ENCODE measurements at places on chromosomes 16 and 17.

- DNase-seq = no peak
Measured at GRCh38 chr16:31395647-31396046, 2.5 kb downstream of the ITGAD start.

- no peak for DNase-seq
Measured at GRCh38 chr17:4786106-4786511, at the start of gene VMO1. Gene VMO1 (minus strand): TSS chr17:4786364. CDS start chr17:4786352, 12 bp downstream.

GRCh38 chr16:49552313-49552928 lies 178.8 kb downstream of the C16orf78 start:
- DNase-seq = no peak

DNA sequence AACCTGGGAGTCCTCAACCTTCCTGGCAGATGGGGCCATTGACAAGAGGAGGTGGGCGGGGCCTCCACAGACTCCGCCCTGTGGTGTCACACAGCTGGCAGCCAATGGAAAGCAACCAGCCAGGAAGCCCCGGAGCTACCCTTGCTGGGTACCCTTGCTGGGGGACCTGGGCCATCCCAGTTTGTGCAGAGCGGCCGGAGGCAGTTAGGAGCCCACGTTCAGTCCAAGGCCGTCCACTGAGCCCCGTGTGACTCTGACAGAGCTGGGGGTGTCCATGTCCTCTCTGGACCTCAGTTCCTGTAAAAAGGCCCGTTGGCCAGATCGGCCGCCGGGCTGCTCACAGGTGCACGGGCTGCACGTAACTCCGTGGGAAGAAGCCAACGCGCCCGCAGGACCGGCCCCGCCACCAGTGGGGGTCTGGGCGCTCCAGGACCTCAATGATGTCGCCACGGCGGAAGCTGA lies 17.1 kb upstream of the FAM83G start:
- no peak for DNase-seq

GRCh38 chr16:10305912-10306311 lies 79.9 kb upstream of the ATF7IP2 start:
- no peak for DNase-seq

DNA sequence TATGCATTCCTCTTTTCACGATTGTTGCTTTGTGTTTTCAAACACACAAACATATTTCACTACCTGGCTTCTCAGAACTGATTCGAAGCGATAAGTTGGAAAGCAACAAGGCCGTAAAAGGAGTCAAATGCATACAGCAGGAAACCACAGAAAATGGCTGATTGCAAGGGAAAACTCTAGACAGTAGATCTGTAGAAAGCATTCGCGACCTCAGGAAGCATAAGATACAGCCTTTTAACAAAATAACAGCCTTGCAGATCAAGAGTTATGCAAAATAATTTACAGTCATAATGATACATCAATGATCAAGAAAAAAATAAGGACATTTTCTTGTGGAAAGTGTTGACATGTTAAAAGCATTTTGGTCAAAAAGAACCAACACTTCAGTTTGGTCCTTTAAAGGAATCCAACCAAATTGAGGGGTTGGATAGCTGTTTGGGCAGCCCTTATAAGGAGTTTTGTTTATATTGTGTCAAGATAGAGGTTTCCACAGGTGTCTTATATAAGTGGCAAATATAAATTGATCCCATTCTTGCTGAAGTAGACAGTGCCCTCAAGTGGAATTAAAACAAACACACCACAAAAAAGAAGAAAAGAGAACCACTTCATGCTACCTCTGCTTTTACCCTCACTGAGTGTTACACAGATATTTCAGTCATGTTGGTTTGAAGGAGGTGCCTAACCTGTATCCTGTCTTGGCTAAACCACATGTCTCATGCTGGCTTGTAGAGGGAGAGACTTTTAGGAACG lies 5.5 kb downstream of the CYLD start:
- no peak for DNase-seq

GRCh38 chr17:2897605-2898004 lies 101.4 kb downstream of the RAP1GAP2 start:
- DNase-seq = no peak

- no peak for DNase-seq
Measured at GRCh38 chr16:440627-441026, 15.2 kb downstream of the RAB11FIP3 start.
